ENCODE measurements at places on chromosomes 7 and 10.

GRCh38 chr10:14409247-14409646, 78.5 kb upstream of the FRMD4A start:
- DNase-seq, result no peak

- DNase-seq, result no peak
Observed at GRCh38 chr10:70915806-70916205, 27.4 kb upstream of the PCBD1 start.

DNA sequence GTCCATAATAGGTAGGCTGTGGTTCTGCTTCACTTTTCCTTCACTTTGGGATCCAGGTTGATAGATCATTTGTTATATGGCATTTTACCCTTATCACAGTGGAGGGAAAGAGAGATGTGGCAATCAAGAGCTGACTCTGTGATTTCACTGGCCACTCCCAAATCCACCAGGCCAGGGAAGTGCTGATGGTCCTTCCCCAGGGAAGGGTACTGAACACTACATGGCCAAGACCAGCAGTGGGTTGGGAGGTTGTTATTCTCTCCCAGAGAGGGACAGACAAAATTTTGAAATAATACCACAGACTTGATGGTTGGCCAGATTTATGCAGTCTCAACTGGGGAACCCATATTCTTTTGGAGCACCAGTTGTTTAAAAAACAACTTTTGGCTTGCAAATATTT, 102.5 kb downstream of the SND1 start:
- DNase-seq, result no peak

DNA sequence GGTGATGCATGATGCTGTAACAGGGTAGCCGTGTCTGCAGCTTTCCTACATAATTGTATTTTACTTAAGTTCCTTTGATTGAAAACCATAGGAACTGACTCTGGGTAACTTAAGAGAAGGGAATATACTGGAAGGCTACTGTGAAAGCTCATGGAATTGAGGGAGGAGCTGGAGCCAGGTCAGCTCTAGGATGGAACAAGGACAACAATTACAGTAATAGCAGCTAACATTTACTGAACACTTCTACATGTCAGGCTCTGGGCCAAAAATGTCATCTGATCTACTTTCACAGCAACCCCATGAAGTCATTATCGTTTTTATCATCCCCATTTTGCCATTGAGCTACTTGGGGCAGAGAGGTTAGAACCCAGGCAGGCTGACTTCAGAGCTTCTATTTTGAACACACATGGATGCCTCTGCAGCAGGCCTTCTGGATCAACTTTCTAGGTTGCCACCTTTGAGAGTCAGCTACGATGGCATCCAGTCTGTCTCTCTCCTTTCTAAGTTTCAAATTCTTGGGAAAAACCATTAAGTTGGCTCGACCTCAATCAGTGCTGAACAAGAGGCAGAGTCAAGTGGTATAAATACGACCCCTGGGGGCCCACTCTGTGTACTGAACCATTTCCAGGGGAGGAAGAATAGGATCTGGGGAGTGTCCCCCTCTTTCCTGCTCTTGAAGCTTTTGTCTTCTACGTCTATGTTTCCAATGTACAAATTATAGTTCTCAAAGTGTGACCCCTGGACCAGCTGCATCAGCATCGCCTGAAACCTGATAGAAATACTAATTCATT, 272.3 kb upstream of the PLPP4 start:
- DNase-seq, result no peak

DNA sequence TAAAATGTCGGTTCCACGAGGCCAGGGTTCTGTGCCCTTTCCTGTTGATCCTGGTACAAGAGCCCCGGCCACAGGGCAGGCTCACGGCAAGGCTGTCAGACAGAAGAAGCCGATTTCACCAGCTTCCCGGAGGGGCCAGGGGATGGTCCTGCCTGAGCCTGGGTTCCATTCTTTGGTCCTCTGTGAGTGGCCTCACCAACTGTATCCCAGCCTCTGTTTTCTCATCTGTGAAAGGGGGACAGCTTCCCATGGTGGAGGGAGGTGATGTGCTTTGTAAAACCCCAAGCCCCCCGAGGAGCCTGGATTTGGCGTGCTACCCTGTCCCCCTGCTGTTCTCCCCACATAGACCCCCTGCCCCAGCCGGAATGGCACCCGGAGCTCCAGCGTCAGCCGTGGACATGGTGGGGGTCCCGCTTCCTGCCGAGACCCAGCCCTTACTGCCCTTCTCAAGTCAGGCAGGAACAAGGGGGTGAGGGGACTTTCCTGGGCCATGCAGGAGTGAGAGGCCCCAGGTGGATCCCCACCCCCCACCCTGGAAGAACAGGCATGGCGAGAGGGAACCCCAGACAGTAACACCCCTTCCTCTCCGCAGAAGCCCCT, 28.3 kb upstream of the ELFN1 start:
- DNase-seq, result no peak

- DNase-seq, result no peak
Observed at GRCh38 chr10:69421611-69422308, 5.0 kb upstream of the TACR2 start.

DNA sequence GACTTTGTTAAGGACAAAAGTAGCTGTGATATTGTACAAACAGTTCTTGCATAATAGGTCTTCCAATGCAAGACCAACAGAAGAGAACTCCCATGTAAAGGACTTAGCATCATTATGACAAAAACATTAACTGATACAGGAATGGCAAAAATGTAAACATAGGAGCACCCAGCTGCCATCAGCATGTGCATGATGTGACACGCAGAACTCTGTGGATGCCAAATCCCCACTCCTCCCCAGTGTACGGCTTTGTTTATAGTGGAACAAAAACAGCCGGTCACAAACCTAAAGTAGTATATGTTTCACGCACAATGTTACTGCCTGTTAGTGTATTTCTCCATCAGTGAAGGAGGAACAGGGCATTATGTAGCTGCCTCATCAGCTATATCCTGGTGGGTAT, 316.0 kb upstream of the AOAH start:
- DNase-seq, result no peak

- DNase-seq, result no peak
Observed at GRCh38 chr10:11909618-11910017, 86.5 kb downstream of the PROSER2 start.

DNA sequence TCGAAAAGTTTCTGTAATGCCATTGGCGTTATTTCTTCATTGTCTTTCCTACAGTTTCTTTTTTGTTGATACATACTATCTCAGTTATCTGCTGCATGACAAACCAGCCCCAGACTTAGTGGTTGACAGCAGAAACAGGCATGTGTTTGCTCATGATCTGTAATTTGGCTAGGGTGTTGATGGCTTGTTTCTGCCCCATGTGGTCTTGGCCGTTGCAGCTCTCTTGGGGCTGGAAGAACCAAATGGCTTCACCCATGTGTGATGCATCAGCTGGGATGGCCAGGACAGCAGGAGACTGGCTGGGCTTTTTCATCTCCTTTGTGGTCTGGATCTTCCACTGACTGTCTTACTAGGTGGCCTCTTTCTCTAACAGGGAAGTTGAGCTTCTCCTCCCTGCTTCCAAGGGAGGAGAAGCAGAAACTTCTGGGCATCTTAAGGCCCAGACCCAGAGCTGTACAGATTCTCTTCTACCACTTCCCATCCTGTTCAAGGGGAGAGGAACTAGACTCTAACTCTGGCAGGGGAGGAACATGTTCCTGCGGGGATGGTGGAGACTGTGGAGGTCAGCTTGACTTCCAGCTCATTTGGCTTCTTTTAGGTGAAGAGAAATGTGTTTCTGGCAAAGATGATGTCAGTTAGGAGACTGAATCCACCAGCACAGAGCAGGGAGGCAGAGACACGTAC, 89.3 kb downstream of the FANK1 start:
- no peak for DNase-seq

GRCh38 chr7:195010-195829, 2.8 kb downstream of the FAM20C start:
- DNase-seq, result no peak

- DNase-seq, result no peak
Observed at GRCh38 chr10:45151467-45152214, 150.9 kb downstream of the ZNF22 start.

DNA sequence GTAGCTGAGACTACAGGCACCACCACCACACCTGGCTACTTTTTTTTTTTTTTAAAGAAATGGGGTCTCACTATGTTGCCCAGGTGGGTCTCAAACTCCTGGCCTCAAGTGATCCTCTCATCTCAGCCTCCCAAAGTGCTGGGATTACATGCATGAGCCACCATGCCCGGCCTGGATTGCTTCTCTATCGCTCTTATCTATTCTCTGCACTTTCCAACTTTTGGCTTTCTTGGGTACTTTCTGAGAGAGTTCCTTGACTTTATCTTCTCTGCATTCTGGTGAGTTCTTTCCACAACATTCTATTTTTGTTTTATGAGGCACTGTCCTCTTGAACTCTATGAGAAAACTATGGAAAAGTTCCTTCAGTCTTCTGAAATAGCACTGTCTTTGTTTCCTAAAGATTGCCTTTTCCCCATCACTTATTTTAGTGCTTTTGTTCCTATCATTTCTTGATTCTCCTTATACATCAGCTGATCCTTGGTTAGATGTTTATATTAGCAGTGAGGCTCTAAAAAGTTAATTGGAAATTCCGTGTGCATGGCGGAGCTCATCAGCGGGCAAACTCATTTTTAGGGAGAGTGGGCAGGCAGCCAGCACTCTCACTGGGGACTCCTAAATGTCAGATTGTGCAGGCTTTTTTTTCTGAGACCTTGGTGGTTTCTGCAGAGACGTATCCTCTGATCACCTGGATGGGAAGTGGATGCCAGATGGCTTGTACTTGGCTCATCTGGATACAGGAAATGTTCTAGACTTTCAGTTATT, 43.9 kb downstream of the HIP1 start:
- no peak for DNase-seq

GRCh38 chr7:348962-349743, 59.2 kb downstream of the FOXL3 start:
- no peak for DNase-seq

- no peak for DNase-seq
Observed at GRCh38 chr7:29204491-29205272, 10.1 kb downstream of the CHN2 start.

- DNase-seq, result no peak
Observed at GRCh38 chr7:50852901-50853300, 70.2 kb upstream of the GRB10 start.

DNA sequence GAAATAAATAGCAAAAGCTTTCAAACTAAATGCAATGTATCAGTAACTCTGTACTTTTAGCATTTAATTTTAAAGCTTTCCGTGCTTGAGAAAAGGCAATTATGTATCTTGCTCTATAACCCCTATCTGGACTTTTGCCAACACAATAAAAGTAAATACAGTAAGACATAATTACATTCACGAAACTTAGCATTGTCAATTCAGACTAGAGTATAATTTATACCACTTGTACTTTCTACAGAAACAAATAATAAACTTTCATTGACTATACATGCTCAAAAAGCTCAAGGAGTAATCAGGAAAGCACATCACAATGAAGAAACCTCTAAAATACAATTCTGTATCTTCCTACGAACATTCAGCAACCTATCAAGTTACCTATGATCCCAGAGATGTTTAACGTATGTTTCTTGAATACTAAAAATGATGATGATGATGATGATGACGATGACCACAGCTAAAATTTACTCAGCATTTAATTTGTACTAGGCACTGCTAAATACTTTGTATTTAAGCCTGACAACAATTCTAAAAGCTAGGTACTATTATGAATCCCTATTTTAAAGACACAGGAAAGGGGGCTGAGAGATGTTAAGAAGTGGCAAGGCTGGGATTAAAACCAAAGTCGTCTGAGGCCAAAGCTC, 44.9 kb downstream of the MINDY3 start:
- DNase-seq, result no peak

- DNase-seq, result no peak
Observed at GRCh38 chr10:101529725-101530553, 58.1 kb downstream of the POLL start.

GRCh38 chr10:18650404-18650997, 886 bp downstream of the NSUN6 start:
- DNase-seq, result no peak

- DNase-seq, result no peak
Observed at GRCh38 chr7:125775317-125775716, 845.7 kb upstream of the POT1 start.

GRCh38 chr10:101145750-101146391, 14.8 kb downstream of the TLX1 start:
- DNase-seq, result no peak

DNA sequence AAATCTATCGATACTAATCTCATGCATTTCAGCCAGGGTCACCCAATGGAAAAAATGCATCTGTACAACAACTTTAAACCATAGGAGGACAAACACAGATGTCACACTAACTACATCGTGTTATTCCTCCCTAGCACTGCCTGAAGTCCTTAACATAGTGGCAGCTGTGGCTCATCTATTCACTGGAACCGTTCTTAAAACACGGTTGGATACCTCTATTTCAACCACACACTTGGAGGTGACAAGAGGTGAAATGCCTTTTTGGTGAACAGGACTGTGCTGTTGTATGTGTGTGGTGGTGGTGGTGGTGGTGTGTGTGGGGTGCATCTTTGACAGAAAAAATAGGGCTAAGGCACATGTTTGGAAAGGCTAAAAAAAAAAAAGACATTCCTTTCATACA, 93.1 kb downstream of the NRP1 start:
- DNase-seq, result no peak

- no peak for DNase-seq
Observed at GRCh38 chr10:69459893-69460575, 8.8 kb downstream of the TSPAN15 start.

- no peak for DNase-seq
Observed at GRCh38 chr10:102645741-102646609, 1.7 kb downstream of the TRIM8 start.

DNA sequence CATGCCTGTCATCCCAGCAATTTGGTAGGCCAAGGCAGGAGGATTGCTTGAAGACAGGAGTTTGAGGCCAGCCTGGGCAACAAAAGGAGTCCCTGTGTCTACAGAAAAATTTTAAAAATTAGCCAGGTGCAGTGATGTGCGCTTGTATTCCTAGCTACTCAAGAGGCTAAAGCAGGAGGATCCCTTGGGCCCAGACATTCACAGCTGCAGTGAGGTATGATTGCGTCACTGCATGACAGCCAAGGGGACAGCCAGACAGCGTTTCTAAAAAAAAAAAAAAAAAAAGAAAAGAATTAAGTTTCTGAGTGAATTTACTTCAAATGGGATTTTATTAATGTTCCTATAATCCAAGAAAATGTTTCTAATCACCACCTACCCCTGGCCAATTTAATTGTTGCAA, 87.4 kb upstream of the RNF148 start:
- no peak for DNase-seq

- no peak for DNase-seq
Observed at GRCh38 chr10:63294781-63295180, 161.7 kb downstream of the NRBF2 start.

DNA sequence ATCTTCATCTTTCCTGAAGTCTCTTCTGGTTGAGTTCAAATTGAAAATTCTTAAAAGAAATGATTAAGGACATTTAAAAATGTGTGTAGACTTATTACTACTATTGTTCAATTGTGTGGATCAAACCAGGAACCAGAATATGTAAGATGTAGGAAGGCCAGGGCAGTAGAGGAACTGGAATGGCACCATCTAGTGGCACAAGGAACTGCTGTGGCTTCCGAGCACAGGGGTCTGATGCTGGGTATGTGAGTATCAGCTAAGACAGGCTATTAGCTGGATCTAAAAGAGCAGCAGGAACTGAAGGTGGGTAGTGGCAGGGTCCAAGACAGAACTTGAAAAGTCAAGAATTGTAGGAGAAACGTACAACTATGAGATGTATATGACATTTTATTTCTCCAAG, 247.3 kb downstream of the SEMA3A start:
- DNase-seq, result no peak

Measured in neuronal stem cell (in vitro differentiated cells).